Neural crest cell (in vitro differentiated cells): ENCODE measurements at places on chromosomes 12 and 14.

GRCh38 chr12:89200217-89200616, 152.1 kb downstream of the DUSP6 start:
- DNase-seq, result no peak

- DNase-seq, result peak; percentile 4
Measured at GRCh38 chr12:32273712-32274111, 125.6 kb upstream of the FGD4 start.

GRCh38 chr12:80861641-80862378, 75.9 kb downstream of the LIN7A start:
- DNase-seq, result no peak

DNA sequence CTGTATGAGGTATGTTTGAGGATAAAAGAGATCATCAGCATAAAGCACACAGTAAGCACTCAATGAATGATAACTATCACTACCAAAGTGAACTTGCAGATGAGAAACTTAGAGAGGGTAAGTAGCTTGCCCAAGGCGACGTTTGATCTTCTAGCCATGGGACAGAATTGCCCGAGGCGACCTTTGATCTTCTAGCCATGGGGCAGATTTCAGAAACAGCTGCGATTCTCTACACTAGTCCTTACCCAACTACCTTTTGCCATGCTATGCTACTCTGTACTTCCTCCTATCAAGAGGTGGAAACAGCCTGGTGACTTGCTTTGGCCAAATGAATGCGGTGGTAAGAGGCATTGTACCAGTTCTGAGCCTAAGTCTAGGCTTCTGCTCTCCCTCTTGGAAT, 23.7 kb upstream of the NT5DC3 start:
- DNase-seq, result no peak

DNA sequence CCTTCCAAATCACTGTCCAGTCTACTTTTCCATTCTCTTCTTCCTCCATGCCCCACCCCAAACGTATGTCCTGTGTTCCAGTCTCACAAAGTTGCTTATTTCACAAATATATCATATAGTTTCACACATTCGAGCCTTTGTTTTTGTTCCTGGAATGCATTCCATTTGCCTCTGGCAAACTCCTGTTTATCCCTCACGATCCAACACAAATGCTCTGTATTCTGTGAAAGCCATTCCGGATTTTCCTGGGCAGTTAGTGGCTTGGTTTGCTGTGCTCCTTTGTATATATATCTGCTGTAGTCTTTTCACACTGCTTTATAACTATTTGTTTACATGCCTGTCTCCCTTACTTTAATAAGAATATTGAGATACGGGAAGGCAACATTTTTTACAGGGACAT, 9.0 kb downstream of the RIC8B start:
- DNase-seq, result no peak

DNA sequence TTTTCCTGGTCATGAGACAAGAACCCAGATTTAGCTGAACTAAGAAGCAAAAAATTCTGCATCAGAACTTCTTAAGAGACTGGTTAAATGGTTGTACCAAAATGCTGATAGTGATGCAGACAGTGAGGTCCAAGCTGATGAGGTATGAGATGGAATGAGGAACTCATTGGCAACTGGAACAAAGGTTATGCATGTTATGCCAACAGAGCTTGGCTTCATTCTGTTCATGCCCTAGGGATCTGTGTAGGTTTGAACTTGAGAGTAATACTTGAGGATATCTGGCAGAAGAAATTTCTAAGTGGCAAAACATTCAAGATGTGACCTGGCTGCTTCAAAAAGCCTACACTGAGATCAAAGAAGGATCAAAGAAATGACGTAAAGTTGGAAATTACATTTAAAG, 398.0 kb downstream of the FSCB start:
- no peak for DNase-seq

DNA sequence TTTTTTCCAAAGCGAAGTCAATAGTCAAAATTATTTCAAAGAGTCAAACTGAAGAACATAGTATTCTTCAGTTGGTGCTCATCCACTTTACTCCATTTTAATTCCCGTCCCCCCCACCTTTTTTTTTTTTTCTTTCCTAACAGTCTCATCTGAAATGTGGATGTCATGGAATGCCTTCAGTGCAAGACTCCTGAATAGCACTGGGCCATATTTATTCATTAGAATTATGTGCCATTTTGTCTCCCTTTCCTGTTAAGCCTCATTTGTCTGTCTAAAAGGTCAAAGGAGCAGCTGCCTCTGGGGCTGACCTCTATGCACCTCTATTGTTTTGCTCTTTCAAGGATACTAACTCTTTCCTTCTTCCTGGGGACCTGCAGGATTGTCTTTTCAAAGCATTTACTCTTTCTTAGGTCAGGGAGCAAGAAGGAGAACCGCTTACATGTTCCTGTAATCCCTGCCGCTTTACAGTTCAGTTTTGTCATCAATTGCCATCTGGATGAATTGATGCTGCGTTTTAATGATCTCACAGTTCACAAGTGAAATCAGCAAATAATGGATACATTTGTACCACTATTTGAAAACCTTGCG, 310.6 kb downstream of the NPAS3 start:
- peak; percentile 4 for DNase-seq

GRCh38 chr12:128843538-128843937, 9.7 kb upstream of the GLT1D1 start:
- no peak for DNase-seq

GRCh38 chr12:109458771-109459208, 18.3 kb downstream of the KCTD10 start:
- no peak for DNase-seq

DNA sequence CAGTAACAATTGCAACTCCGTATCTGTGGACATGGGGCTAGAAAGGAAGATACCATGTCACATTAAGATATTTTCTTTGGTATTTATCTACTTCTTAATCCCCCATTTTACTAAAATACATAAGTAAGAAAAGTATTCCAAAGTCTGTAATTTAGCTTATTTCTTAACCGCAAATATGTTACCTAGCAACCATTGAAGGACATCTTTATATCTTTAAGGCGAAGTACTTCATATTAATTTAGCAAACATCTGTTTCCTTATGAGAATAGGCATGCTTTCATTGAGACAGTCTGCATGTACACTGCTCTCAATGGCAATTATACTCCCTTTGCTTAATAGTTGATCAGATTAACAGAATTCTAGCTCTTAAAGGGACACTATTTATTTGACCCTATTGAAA, 88.8 kb downstream of the NAV3 start:
- no peak for DNase-seq

- no peak for DNase-seq
Measured at GRCh38 chr12:92370828-92371227, 225.2 kb upstream of the BTG1 start.

- no peak for DNase-seq
Measured at GRCh38 chr12:93944911-93945310, 203.5 kb upstream of the PLXNC1 start.

DNA sequence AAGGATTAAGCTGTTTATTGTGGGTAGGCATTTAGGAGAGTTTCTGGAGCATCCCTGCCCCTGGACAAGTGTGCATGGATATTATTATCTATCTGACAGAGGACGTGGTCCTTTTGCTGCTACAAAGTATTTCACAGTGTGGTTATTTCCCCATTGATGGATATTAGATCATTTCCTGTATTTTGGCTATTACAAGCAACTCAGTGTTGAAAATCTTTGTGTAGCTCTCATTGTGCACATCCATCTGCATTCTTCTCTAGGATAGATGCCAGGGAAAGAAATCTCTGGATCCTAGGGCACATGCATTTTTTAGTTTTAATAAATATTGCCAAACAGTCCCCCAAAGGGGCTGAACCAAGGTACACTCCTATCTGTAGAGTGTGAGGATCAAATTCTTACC, 154.3 kb upstream of the SRRM4 start:
- DNase-seq, result no peak

GRCh38 chr14:64943556-64943955, 1.0 kb upstream of the GPX2 start:
- DNase-seq, result no peak

GRCh38 chr12:51335931-51336330, 10.5 kb downstream of the CELA1 start:
- DNase-seq, result no peak

DNA sequence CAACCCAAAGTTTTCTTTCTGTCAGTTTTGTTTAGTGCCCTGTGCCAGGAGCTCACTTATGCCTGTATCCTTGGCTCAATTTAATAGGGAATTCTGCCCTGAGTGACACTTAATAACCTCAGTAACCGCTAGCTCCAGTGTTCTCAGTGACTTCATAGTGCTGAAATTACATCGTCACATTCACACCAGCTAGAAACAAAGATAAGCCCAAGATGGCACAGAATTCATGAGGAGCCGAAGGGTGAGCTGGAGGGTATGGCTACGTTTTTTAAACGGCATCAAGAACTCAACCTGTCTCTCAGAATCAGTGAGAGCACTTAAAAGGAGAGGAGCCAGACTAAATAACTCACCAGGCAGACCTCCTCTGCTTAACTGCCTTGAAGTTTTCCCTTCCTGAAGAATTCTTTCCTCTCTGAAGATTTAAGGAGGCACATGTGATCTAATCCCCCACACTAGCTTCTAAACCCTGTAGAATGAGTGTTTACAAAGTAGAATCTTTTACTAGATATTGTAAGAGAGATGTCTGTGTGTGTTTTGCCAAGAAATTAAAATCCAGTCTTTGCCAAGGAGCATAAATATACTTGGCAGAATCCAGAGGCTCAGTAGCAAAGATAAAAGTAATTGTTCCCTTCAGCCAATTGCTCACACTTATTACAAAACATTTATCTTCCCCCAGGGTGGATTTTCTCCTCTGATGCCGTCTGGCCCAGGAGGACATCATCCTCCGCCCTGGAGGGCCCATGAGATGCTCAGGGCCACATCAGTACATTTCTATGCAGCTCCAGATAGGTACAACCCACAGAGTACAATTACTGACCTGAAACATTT, 37.3 kb downstream of the PTGER2 start:
- no peak for DNase-seq

GRCh38 chr12:42278128-42278510, 40.1 kb upstream of the YAF2 start:
- no peak for DNase-seq

DNA sequence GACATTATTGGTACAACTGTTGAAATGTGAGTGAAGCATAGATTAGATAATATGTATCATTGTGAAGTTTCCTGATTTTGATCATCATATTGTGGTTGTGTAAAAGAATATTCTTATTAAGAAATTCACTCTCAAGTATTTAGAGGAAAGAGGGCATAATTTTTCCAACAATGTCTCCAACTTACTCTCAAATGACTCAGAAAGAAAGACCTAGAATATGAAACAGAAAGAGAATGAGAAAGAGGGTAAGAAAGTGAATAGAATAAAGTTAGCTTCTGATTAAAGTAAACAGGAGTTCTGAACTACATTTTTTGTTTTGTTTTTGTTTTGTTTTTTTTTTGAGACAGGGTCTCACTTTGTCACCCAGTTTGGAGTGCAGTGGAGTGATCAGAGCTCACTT, 123.0 kb downstream of the CPNE8 start:
- DNase-seq, result no peak

- no peak for DNase-seq
Measured at GRCh38 chr12:80857311-80857710, 80.4 kb downstream of the LIN7A start.

DNA sequence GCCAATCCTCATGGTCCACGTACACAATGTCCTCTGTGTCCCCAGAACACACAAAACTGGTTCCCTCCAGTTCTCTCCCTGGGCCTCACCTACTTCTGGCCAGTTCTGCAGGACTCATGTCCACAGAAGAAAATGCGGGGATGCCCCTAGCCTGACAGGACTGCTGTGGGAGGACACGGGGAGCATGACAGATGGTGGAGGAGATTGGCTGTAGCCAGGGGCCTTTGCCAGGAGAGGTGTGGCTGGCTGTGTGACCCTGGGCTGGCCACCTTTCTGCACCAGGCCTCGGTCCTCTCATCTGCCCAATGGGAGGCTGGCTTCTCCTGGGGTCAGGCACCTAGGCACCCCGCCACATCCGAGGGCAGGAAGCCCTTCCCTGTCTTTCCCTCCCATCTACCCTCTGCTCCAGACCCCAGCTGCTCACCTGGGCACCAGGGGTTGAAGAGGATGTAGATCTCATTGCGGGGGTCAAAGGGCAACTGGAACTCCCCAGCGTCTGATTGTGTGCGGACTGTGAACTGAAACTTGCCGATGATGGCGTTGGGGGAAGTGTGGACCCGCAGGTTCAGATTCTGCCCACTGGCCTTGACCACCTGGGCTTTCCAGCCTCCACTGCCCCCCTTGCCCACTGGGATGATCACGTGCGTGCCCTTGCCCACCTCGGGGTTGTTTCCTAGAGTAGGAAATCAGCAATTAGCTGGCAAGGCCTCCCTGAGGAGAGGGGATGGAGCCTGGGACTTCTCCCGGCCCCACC, 2.8 kb downstream of the TGM1 start:
- DNase-seq, result no peak

DNA sequence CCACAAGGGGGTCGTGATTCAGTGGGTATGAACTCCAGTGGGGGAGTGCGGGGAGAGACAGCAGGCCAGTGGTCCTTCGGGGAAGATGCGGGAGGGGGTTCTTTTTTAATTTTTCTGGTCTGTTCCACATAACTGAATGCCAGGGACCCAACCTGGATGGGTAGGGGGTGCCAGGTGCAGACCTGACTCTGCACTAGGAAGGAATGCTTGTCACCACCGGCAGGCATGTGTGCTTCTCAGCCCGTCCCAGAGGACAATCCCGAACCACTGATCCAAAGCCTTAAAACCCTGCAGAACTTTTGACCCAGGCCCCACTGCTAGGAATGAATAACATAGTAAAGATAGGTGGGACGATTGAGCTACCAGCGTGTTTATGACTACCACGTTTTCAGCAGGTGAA, 72.0 kb downstream of the DIO3 start:
- DNase-seq, result no peak

- peak; percentile 35 for DNase-seq
Measured at GRCh38 chr12:131390412-131391334, 320.2 kb upstream of the SFSWAP start.

- DNase-seq, result no peak
Measured at GRCh38 chr12:130555628-130556485, 160.2 kb downstream of the RIMBP2 start.

GRCh38 chr12:10030446-10030845, at the start of gene CLEC9A:
TSS of gene CLEC9A (plus strand) at chr12:10030682. CDS start at chr12:10052688, 22,006 bp downstream.
- no peak for DNase-seq

DNA sequence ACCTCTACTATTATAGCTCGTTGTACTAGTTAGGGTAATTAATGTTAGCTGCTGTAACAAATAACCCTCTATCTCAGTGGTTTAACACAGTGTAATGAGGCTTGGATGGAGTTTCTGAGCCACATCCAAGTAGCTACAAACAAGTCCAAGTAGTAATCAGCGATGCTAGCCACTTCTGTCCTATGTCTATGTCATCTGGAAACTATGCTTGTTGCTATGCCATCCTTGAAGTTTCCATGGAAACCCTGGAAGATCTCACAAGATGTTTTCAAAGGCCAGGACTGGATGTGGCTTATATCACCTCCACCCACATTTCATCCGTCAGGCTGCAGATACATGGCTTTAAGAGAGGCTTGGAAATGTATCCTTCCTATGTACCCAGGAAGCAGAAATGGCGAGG, 422.1 kb downstream of the AACS start:
- no peak for DNase-seq

DNA sequence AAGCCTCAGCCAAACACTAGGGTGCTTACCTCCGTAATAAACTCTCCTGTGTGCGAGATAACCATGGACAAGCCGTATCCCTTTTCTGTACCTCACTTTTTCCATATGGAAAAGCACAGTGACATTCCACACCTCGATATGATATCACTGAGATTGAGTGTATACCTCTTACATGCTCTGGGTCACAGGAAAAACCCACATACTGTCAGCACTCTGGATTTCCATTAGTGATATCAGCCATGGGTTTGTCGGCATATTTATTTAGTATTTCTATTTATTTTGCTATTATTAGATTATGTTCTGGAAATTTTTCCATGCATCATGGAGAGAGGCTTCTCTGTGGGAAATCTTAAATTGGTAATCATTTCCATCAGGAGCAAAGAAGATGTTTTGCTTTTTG, 28.0 kb upstream of the DAAM1 start:
- DNase-seq, result no peak
